Ovary (tissue), 10 donors: ENCODE measurements at places on chromosomes 1 and 21.

DNA sequence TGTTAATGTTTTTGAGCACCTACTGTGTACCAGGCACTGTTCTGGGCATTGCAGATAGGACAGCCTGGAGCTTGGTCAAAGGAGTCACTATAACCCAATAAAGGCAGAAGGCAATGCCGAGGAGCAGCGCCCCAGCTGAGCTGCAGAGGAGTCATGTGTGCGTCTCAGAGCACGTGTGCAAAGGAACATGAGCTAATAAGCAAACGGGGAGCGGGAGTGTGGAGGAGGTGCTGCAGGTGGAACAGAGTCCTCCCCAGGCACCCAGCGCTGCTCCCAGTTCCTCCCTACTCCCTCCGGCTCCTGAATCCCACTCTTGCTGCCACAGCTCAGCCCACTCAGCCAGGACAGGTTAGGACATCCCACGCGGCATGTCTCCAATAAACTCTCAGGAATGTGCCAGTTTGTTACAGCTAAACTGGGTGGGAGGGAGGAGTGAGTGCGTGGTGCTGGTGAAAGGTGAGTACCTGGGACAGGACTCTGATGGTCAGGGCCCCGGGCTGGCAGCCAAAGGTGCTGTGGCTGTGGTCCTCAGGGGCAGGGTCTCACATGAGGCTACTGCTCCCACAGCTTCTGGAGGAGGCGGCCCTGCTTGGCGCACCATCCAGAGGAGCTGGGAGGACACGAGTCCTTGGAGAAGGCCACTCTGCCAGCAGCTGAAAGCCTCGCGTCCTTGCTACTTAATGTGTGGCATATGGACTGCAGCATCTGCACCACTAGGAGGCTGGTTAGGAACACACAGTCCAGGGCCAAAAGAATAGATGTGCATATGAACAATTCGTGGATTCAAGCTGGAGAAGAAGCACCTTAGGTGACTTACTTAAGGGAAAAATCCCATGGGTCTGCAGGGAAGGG, 52.3 kb downstream of the GRIK3 start:
- no peak for DNase-seq

- DNase-seq, result no peak
These were observed 1223.8 kb downstream of the AMY1C start for GRCh38 chr1:104973516-104973915.

- DNase-seq, result no peak
These were observed 264.5 kb downstream of the MRPL39 start for GRCh38 chr21:25342816-25343215.

GRCh38 chr1:198363625-198364151, 176.8 kb downstream of the ATP6V1G3 start:
- no peak for DNase-seq

DNA sequence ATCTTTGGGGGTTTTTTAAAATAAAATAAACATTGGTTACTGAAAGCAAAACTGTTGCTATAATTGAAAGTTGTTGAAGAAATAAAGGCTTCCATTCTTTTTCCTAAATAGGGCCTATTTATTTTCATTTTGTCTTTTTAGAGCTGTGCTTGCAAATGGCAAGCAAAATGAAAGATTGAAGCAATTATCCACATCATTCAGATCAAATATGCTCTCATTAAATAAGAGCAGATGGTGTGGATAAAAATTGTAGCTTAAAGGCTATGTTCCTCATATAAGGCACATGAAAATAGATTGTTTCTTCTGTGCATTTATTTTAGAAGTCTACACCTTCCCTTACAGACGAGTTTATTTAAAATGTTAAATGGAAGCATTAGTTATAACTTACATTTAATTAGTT, 1317.7 kb downstream of the MRPL39 start:
- no peak for DNase-seq

DNA sequence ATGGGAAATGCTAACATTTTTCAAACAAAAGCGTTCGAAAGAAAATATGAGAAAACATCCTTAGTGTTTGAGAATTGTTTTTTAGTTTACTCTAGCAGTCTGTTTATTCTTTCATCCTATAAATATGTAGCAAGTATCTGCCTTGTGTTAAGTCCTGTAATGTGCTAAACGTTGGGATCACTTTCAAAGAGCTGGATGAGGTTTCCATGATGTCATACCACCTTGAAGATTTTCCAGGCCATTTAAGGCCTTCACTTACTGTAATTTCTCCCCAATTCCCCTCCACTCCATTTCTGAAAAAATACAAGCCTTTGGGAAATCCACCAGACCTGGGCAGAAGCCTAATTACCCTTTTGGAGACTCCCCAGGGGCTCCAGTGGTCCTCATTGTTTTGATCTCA, 24.2 kb upstream of the CTBS start:
- no peak for DNase-seq

DNA sequence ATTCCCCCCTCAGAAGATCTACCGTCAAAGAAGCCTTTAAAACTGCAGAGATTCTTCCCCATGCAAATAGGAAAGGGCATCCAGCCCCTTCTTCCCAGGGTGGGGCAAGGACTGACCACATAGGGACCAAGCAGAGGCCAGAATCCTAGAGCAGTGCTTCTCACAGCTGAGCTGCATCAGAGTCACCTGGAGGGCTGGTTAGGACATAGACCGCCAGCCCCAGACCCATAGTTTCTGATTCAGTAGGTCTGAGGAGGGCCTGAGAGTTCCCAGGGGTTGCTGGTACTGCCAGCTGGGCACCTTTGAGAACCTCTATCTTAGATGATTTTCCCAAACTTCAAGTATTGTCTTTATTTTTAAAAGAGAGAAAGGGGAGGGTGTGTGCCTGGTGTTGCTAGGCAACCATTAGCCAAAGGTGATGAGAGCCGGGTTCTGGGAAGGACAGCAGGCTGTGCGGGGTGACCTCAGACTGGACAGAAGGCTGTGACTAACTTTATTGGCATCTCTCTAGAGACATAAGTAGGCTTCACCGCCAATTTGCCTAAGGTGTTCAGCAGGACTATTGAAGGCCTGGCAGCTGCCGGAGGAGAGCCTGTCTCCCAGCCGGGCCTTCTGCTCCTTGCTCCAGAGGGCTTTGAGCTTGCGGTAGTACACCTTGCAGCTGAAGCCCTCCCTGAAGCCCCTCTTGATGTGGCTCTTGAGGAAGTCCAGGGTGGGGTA, 3.0 kb downstream of the SPATA46 start:
- DNase-seq, result no peak

DNA sequence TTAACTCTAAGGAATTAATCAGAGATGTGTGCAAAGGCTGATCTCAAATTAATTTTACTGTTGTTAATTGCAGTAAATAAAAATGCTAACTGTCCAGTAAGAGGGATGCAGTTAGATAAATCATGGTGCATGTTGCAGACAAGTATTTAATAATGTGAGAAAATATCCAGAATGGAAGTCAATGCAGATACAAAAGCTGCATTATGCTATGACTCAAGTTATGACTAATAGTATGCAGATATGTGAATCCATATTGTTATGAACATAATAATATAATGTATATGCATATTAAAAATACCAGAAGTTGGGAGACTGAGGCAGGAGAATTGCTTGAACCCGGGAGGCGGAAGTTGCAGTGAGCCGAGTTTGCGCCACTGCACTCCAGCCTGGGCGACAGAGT, 21.4 kb downstream of the RNASEL start:
- DNase-seq, result no peak

- DNase-seq, result no peak
These were observed 411.0 kb upstream of the ESRRG start for GRCh38 chr1:217133958-217134856.

GRCh38 chr1:6026095-6026809, 19.4 kb upstream of the KCNAB2 start:
- no peak for DNase-seq

GRCh38 chr1:41559331-41559730, 74.8 kb upstream of the EDN2 start:
- DNase-seq, result no peak

- no peak for DNase-seq
These were observed 63.9 kb upstream of the GRIK3 start for GRCh38 chr1:37098237-37098636.

DNA sequence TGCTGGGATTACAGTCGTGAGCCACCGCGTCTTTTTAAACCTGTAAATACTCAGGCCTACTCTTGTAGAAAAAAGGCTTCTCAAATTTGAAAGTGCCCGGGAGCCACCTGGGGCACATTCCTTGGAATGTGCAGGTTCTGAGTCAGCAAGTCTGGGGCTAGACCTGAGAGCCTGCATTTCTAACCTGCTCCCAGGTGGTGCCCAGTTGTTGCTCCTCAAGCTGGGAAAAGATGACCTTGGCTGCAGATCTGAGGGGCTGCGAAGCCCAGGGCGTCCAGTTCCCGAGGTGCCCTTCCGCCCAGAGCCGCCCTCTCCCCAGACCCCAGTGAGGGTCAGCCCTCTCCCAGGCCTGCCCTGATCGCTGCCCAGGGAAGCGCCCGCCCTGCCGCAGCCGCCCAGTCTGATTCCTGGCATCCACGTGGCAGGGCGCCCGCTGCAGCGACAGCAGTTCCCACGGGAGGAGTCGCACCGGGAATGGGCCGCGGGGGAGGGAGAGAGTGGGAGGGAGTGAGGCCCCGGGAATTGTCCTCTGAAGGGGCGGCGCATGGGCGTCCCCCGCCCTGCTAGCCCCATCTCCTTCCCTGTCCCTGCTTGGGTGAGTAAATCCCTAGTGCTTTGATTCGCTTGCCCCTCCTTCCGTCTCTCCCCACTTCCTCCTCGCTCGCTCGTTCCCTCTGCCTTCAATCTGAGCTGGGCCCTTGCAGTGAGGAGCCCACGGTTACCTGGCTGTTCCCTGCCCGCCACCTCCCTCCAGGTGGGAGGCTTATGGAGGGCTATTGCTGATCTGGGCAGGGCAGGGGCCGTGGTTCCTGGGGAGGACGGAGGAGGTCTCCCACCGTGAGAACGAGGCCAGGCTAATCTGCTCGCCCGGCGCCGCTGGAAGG, 18.8 kb upstream of the TENT5B start:
- peak; percentile 72 for DNase-seq

- DNase-seq, result no peak
These were observed 6.8 kb upstream of the PSMG1 start for GRCh38 chr21:39189857-39190604.

DNA sequence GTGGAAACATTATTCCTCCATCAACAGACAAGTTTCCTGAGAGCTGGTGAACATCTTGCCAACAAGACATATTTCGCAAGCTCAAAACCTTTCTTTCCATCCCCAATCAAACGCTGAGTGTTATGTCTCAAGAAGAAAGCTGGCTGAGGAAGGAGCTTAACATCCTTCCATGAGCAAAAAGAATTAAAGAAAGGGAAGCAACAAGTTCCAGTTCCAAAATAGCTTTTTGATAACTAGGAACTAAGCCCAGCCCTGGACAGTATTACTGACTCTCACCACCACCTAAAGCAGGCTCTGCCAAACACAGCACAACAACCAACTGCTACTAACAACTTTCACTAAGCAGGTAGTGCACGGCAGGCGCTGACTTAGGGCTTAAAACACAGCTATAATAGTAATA, 50.2 kb downstream of the CAPZB start:
- no peak for DNase-seq

- no peak for DNase-seq
These were observed 13.7 kb downstream of the BLACAT1 start for GRCh38 chr1:205442051-205442725.

DNA sequence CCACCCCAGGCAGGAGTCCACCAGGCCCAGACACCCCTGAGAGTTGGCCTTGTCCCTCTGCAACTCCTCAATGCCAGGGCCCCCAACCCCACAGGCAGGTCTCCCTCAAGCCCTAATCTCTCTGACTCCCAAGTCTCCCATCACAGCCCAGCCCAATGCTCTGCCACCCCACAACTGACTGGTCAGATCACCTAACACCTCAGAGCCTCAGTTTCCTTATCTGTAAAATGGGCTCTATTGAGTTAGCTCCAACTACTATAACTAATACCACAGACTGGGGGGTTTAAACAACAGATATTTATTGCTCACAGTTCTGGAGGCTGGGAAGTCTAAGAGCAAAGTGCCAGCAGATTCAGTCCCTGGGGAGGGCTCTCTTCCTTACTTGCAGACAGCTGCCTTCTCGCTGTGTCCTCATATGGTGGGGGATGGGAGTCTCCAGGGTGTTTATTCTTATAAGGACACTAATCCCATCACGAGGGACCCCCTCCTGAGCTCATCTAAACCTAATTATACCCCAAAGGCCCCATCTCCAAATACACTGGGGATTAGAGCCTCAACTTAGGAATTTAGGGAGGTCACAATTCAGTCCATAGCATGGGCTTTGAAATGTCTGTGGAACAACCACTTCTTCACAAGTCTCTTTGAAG, 34.9 kb upstream of the ZC3H12A start:
- no peak for DNase-seq

GRCh38 chr1:28078680-28079626, 9.5 kb downstream of the EYA3 start:
- no peak for DNase-seq

- no peak for DNase-seq
These were observed 52.6 kb downstream of the DESI2 start for GRCh38 chr1:244705261-244706234.

DNA sequence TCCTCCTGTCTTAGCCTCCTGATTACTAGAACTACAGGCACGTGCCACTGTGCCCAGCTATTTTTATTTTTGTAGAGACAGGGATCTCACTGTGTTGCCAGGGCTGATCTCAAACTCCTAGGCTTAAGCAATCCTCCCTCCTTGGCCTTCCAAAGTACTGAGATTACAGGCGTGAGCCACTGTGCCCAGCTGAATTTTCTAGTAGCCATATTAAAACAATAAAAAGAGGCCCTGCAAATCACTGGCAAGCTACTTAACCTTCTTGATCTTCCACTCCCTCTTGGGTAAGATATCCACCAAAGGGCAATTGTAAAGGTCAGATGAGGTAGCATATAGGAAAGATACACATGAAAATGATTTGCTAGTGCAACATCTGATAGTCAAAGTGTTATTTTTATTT, 65.6 kb upstream of the SRSF10 start:
- DNase-seq, result no peak

- DNase-seq, result no peak
These were observed 238.5 kb downstream of the PTGER3 start for GRCh38 chr1:70809069-70809468.

GRCh38 chr1:213269829-213270228, 218.8 kb downstream of the RPS6KC1 start:
- DNase-seq, result no peak

- no peak for DNase-seq
These were observed 53.3 kb downstream of the ERO1B start for GRCh38 chr1:236228411-236228810.

DNA sequence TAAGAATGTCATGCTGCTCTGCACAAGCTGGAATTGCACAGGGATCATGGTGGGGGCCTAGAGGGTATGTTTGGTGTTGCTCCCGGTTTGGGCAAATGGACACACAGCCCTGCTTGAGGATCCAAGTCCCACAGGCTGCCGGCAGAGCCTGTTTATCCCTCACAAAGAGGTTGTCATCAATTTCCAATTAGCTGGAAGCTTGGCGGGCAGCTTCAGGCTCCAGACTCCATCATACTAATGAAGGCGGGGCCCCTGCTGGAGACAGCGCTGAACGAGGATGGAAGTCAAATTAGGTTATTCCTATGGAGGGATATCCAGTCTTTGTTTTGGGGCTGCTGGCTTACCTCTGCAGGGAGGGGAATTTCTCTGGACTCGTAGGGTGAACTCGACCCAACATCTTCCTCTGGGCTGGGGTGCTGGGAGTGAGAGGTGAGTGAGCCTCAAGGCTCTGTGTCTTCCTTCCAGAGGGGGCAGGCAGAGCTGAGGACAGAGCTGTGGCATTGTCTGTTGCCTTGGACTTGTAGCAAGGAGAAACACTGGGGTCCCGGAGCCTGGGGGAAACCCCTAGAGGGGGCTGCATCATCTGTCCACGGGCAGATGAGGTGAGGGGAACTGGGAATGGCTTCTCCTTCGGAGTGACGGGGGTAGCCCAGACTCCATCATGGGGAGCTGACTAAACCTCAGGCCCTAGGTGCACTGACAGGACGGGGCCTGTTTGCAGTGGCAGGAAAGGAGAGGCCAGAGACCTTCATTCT, 24.9 kb upstream of the PARP1 start:
- no peak for DNase-seq

GRCh38 chr1:59978026-59978425, 51.5 kb upstream of the CYP2J2 start:
- DNase-seq, result no peak
